ENCODE measurements at places on chromosomes 6 and 20.

- DNase-seq, result no peak
Observed at GRCh38 chr20:32585011-32585585, at the start of gene NOL4L. Gene NOL4L, minus strand, starts transcription at chr20:32585333. Its CDS starts 443 bp downstream, at chr20:32584890.

- no peak for DNase-seq
Observed at GRCh38 chr6:162625846-162626540, 101.6 kb downstream of the PRKN start.

GRCh38 chr20:63320616-63321147, 27.7 kb downstream of the COL20A1 start:
- no peak for DNase-seq

DNA sequence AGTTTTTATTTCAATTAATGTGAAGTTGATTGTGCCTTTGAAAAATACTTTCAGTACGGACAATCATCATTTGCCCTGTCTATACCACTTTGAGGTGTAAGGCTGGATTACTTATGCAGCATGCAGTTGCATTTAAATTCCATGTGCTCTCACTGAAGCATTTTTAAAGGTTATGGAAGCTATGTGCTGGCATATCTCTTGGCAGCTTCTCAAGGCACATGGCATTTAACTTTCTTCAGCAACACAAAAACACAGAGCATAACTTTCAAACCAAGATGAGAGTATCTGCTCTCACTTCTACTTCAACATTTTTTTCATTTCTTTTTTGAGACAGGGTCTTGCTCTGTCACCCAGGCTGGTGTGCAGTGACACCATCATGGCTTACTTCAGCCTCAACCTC, 360.6 kb upstream of the RUNX2 start:
- DNase-seq, result no peak

GRCh38 chr6:701700-702479, 9.0 kb upstream of the EXOC2 start:
- no peak for DNase-seq

DNA sequence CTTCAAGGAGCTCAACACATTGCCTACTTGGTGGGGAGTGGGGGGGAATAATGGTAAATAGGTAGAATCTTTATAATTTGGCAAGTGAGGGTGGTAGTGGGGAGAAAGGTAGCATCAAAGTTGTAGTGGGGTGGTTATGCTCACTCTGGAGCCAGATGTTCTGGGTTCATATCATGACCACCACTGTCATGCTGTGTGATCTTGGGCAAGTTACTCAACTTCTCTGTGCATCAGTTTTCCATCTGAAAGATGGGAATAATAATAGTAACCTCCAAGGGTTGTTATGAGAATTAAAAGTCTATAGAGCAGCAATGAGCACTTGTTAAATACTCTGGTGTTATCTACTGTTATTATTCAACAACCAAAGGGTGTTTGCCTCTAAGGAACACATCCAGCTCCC, 22.0 kb upstream of the PREX1 start:
- DNase-seq, result no peak

GRCh38 chr6:133966654-133967329, 13.8 kb downstream of the TBPL1 start:
- DNase-seq, result no peak

DNA sequence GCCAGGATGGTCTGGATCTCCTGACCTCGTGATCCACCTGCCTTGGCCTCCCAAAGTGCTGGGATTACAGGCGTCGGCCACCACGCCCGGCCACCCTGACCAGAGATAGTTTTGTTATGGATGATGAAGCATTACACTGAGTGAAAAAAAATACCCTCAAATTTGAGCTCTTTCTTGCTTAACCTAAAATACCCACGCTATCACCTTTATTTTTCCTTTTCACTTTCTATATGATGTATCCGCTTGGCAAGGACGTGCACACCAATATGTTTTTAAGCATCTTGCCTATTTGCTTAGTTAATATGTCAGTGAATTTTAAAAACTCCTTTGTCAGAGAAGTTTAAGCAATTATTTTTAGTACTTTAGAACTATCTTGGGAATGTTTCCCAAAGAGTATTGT, 150.4 kb downstream of the INSM1 start:
- no peak for DNase-seq

DNA sequence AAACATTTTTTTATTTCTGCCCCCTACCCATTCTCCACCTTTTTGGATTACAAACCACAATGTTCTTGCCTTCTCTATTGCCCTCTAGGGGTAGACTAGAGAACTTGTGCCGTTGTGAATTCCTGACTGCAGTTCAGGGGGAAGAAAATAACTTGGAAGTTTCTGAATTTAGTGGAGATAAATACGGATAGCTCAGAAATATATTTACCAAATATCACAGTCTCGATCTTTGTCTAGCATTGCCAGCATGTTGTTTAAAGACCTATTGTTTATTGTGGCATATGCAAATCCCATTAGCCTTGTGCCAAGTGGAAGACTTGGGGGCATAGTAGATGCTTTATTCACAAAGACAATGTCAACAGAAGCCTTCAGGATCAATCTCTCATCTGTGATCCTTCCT, 154.1 kb upstream of the MMS22L start:
- DNase-seq, result no peak

GRCh38 chr6:100464903-100465700, at the start of gene SIM1:
Gene SIM1, minus strand, starts transcription at chr6:100464921. Its CDS starts 1,453 bp downstream, at chr6:100463468.
- DNase-seq, result no peak

- no peak for DNase-seq
Observed at GRCh38 chr6:13116155-13116554, 212.2 kb downstream of the TBC1D7 start.

GRCh38 chr6:139965393-139965792, 590.9 kb upstream of the CITED2 start:
- DNase-seq, result no peak

- DNase-seq, result no peak
Observed at GRCh38 chr20:33005908-33006775, 1.4 kb upstream of the BPIFB2 start.

DNA sequence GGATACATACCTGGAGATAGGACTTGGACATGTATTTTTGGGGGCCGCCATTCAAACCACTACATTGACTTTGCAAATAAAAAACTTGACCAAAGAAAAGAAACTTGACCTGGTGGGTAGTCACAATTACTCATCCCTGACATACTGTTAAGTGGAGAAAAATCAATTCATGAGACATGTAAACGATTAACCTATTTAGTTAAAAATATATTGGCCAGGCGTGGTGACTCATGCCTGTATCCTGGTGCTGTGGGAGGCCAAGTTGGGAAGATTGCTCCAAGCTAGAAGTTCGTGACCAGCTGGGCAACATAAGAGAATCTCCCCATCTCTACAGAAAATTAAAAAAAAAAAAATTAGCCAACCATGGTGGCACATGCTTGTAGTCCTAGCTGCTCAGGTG, 2.5 kb upstream of the SRSF12 start:
- DNase-seq, result no peak

- DNase-seq, result no peak
Observed at GRCh38 chr6:133809406-133809805, 79.5 kb upstream of the TCF21 start.

- no peak for DNase-seq
Observed at GRCh38 chr6:37127961-37128862, 41.7 kb upstream of the PIM1 start.

- DNase-seq, result no peak
Observed at GRCh38 chr20:50928469-50928868, 2.8 kb downstream of the ADNP start.

- no peak for DNase-seq
Observed at GRCh38 chr6:1379017-1379787, 10.2 kb upstream of the FOXF2 start.

GRCh38 chr20:37713396-37713795, 19.6 kb downstream of the CTNNBL1 start:
- no peak for DNase-seq

DNA sequence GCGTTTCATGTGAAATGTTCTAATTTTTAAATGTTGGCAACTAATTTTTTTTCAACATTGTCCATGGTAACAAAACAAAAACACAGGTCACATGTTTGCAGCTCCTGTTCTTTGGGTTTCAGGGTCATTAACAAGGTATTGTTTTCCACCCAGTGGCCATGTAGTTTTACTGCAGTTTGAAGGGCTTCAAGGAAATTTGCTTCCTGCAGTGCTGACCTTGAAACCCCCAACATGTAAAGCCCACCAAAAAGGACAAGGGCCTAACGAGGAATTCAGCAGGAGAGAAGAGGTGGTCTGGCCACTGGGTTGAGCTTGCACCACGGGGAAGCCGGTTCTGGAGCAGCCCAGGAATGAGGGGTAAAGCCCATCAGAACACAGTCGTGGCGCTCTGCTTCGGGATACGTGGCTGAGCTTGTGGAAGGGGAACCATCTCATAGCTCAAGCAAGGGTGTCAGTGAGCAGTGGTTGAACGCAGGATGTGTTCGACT, 13.9 kb upstream of the KLHL31 start:
- no peak for DNase-seq

- no peak for DNase-seq
Observed at GRCh38 chr6:44723439-44724197, 336.1 kb downstream of the CDC5L start.

DNA sequence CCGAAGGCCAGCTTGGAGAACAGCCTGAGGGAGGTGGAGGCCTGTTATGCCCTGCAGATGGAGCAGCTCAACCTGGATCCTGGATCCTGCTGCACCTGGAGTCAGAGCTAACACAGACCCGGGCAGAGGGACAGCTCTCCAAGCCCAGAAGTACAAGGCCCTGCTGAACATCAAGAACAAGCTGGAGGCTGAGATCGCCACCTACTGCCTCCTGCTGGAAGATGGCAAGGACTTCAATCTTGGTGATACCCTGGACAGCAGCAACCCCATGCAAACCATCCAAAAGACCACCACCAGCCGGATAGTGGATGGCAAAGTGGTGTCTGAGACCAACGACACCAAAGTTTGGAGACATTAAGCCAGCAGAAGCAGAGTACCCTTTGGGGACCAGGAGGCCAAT, 223.5 kb upstream of the ID4 start:
- DNase-seq, result no peak

GRCh38 chr20:21714297-21715192, 9.1 kb downstream of the PAX1 start:
- DNase-seq, result no peak

- DNase-seq, result no peak
Observed at GRCh38 chr20:64239449-64240242, 15.9 kb upstream of the PCMTD2 start.

GRCh38 chr6:15493437-15494168, 169.2 kb downstream of the DTNBP1 start:
- no peak for DNase-seq

GRCh38 chr6:31922942-31923341, 4.6 kb upstream of the C2 start:
- no peak for DNase-seq

- no peak for DNase-seq
Observed at GRCh38 chr6:118679327-118679901, 28.0 kb upstream of the CEP85L start.

- no peak for DNase-seq
Observed at GRCh38 chr20:52008874-52009273, 182.7 kb downstream of the ZFP64 start.

DNA sequence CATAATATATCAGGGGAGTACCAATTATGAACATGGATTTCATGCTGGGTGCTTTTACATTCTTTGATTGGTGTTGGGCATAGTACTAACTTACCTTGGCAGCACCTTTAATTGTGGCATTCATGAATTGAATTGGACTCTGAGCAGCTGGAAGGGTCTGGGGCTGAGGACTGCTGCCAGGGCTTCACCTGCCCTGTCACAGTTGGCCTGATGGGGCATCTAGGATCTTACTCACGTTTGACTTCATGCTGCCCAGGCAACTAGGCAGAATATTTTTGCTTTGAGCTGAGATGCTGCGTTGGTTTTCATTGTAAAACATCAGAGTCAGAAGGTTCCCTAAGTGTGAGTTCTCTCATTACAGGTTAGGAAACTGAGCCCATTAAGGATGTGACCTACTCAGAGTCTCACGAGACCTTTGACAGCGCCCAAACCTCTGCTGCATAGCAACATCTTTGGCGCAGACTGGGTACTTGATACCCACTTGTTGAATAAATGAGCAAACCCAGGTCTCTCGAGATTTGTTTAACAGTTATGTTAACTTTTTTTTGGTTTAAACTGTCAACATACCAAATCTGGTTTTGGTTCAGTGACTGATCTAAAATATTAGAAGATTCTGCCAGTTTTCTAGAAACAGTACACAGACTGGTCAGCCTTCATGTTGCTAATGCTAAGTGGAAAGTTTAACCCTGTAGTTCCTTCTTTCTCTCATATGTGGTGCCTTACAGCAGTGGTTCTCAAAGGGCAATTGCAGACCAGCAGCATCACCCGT, 104.9 kb downstream of the TCP11 start:
- no peak for DNase-seq

All from stimulated activated CD4-positive, alpha-beta T cell treated with anti-CD3 and anti-CD28 coated beads, Interleukin-1b, Interleukin-23, amount 100 ng/mL, for 48 hours (primary cell).